ENCODE measurements at places on chromosomes 5 and 9.

GRCh38 chr9:105834404-105834803, 140.1 kb downstream of the TMEM38B start:
- DNase-seq, result no peak

- no peak for DNase-seq
Observed at GRCh38 chr5:152288499-152288898, 116.6 kb downstream of the NMUR2 start.

GRCh38 chr9:34746526-34746925, 36.6 kb upstream of the CCL21 start:
- DNase-seq, result no peak

GRCh38 chr5:42434047-42434724, 10.9 kb downstream of the GHR start:
- no peak for DNase-seq

DNA sequence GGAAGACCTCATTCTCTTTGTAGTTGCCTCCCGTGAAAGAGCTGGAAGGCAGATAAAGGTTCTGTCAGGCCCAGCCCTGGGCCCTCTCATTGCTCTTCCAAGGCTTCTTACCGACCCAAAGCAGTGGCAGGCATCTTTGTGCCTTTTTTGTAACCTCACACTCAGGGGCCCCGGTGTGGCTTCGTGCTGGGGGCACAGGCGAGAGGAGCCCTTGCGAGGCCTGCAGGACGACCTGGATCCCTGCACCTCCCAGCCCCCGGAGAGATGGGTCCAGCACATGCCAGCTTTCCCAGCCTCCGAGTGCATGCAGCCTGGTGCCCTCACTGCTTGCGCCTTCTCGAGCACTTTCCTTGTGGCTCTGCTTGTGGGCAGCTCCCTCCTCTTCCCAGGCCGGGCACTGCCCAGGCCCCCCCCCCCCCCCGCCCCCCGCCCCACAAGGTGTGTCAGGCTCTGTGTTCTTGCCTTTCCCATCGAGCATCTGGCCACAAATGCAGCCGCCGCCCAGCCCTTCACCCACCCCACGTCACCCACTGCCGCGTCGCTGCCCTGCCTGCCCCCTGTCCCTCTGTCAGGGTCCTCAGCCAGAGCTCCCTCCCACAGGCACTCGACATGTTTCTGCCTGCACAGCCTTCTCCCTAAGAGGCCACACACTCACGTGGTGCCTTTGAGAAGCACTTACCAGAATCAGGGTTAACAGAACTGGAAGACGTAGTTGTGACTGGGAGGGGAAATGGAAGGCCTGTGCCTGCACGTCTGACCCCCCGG, 63.7 kb upstream of the CACNA1B start:
- no peak for DNase-seq

DNA sequence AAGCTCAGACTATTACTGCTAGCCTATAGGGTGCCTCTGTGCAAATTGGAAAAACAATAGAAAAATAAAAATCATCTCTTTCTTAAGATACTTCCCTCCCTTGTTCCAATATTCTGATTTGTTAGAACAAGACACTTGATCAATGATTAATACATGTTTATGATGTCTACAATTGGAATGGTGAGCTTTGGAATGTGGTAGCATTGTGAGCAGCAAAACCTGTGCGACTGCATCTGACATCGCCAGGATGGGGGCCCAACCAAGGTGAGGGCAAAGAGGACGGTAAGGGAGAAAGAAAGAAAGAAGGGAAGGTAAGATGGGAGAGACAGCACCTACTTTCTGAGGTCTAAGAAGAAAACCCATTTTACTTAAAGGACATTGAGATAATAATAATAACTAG, 183.0 kb upstream of the TRIM32 start:
- no peak for DNase-seq

- DNase-seq, result no peak
Observed at GRCh38 chr5:135025730-135026644, 8.0 kb downstream of the PITX1 start.
